Glutamatergic neuron (in vitro differentiated cells): ENCODE measurements at places on chromosomes 16 and 17. TPM values are rescaled to one million over a fixed set of nuclear protein-coding genes. Genes with fewer than 3 reads are reported as not detected.

DNA sequence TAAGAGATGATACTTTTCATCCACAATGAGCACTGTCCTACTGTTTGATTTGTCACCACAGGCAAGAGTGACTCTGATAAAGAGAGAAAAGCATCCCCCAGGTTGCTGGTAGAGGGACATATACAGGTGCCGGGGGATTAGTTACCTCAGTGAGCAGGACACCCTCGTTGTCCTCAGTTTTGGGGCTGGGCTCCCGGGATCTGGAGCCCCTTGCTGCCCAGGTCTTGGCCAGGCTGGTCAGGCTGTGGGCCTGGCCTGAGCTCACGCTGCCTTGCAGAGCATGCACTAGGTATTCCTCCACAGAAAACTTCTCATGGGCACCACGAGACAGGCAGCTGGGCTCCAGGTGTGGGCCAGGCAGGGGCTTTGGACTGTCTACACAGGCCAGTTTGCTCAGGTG, 24.4 kb upstream of the SPATA32 start:
- no peak overlapping the region for H3K4me3 ChIP-seq
- no peaks in the 10 kb centered on the region for H3K36me3 ChIP-seq
- H3K27ac ChIP-seq = no peak overlapping the region

DNA sequence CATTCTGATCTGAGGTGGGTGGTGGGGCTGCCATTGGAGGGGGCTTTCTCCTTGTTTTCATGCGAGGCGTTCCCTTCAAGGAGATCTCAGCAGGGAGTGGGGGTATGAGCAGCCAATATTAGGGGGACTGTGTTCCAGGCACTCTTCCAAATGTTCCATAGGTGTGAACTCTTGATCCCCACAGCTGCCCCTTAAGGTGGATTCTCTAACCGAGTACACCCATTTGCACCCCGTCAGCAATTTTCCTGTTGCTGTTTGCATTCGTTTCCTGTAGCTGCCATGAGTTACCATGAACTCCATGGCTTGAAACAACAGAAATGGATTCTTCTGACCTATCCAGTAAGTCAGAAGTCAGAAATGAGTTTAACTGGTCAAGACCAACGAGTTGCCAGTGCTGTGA, 3.7 kb upstream of the PRR15L start:
- peaks cover 4% of the 10 kb centered on the region for H3K4me1 ChIP-seq
- H3K4me3 ChIP-seq = no peak overlapping the region
- DNase-seq = no peak
- no peak overlapping the region for H3K27ac ChIP-seq
- peaks cover 3% of the 10 kb centered on the region for H3K27me3 ChIP-seq

DNA sequence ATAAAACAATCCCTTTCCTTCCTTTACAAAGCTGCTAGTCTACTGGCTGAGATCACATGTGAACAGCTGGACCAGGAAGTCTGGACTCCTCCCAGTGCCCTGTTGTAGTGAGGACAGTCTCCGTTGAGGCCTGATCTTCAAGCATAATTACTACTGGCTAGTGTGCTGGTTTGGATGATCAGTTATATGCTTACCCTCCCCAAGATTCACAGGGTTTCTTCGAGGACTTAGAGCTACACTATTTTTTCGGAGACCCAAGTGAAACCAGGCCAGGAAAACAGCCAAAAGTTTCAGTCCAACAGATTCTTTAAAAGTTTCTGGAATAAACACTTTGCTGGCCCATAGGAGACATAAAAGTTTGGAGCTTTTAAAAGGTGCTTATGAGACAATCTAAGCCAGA, 194.9 kb upstream of the CDH11 start:
- no peaks in the 10 kb centered on the region for H3K36me3 ChIP-seq
- H3K4me1 ChIP-seq = peaks cover 11% of the 10 kb centered on the region
- H3K27ac ChIP-seq = no peak overlapping the region
- no peak for DNase-seq
- no peak overlapping the region for H3K4me3 ChIP-seq
- peaks cover 1% of the 10 kb centered on the region for H3K27me3 ChIP-seq

GRCh38 chr17:40539711-40540411, 25.4 kb downstream of the CCR7 start:
- H3K27me3 ChIP-seq = peaks cover 8% of the 10 kb centered on the region
- H3K36me3 ChIP-seq = no peaks in the 10 kb centered on the region
- no peak overlapping the region for H3K27ac ChIP-seq
- no peak for DNase-seq

- H3K27me3 ChIP-seq = peaks cover 2% of the 10 kb centered on the region
- peaks cover 2% of the 10 kb centered on the region for H3K4me1 ChIP-seq
- DNase-seq = no peak
- H3K36me3 ChIP-seq = no peaks in the 10 kb centered on the region
- no peak overlapping the region for H3K27ac ChIP-seq
These were observed 6.5 kb downstream of the BMERB1 start for GRCh38 chr16:15440852-15441251.

DNA sequence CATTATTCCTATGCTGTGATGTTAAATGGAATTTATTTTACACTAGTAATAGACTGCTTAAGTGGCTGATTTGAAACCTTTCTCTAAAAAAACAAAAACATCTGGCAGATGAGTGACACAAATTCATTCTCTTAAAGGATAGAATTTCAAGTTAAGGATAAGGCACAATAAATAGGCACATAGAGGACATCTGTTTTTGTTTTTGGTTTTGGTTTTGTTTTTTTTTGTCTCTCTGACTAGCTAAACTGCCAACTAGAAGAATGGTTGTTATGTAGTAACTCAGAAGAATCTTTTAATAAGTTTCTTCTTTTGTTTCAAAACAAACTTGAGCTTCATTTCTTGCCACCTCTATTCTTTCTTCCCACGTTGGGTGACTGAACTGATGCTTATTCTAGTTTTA, 5.1 kb upstream of the VPS4A start:
- DNase-seq = no peak
- H3K27ac ChIP-seq = no peak overlapping the region
- peaks cover 4% of the 10 kb centered on the region for H3K4me1 ChIP-seq

GRCh38 chr16:29030086-29030840, 45.4 kb downstream of the LAT start:
- H3K4me3 ChIP-seq = no peak overlapping the region
- no peak overlapping the region for H3K27ac ChIP-seq
- H3K4me1 ChIP-seq = peaks cover 5% of the 10 kb centered on the region
- peaks cover 2% of the 10 kb centered on the region for H3K27me3 ChIP-seq
- no peak for DNase-seq

DNA sequence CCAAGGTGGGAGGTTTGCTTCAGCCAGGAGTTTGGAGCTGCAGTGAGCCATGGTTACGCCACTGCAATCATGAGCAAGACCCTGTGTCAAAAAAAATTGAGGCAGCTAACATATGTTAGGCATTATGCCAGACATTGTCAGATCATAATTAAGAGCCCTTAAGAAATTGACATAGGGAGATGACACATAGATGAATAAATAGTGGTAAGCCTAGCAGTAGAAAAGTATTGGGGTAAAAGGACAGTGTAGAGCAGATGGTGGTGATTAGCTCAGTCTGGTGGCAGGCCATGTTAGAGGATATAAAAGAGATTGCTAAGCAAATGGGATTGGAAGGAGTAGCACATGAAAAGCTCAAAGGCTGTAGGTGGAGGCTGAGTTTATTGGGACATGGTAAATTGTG, 22.6 kb downstream of the SRCAP start:
- H3K4me1 ChIP-seq = no peaks in the 10 kb centered on the region
- no peak overlapping the region for H3K27ac ChIP-seq
- peaks cover 17% of the 10 kb centered on the region for H3K36me3 ChIP-seq
- no peak overlapping the region for H3K4me3 ChIP-seq
- no peak for DNase-seq
- peaks cover 16% of the 10 kb centered on the region for H3K27me3 ChIP-seq

GRCh38 chr16:87543436-87544191, 50.8 kb upstream of the ZCCHC14 start:
- no peak overlapping the region for H3K4me3 ChIP-seq
- peaks cover 9% of the 10 kb centered on the region for H3K4me1 ChIP-seq
- no peak overlapping the region for H3K27ac ChIP-seq
- peaks cover 7% of the 10 kb centered on the region for H3K36me3 ChIP-seq
- DNase-seq = no peak

GRCh38 chr16:3761375-3762106, 44.2 kb upstream of the TRAP1 start:
- no peaks in the 10 kb centered on the region for H3K36me3 ChIP-seq
- H3K27ac ChIP-seq = peak overlapping the region; percentile 70
- no peaks in the 10 kb centered on the region for H3K27me3 ChIP-seq
- no peak for DNase-seq
- peaks cover 2% of the 10 kb centered on the region for H3K4me1 ChIP-seq
- H3K4me3 ChIP-seq = no peak overlapping the region

GRCh38 chr16:35506898-35507194, 2047.4 kb downstream of the TP53TG3F start:
- H3K27me3 ChIP-seq = no peaks in the 10 kb centered on the region
- H3K27ac ChIP-seq = no peak overlapping the region
- DNase-seq = no peak
- H3K4me3 ChIP-seq = no peak overlapping the region
- no peaks in the 10 kb centered on the region for H3K4me1 ChIP-seq

DNA sequence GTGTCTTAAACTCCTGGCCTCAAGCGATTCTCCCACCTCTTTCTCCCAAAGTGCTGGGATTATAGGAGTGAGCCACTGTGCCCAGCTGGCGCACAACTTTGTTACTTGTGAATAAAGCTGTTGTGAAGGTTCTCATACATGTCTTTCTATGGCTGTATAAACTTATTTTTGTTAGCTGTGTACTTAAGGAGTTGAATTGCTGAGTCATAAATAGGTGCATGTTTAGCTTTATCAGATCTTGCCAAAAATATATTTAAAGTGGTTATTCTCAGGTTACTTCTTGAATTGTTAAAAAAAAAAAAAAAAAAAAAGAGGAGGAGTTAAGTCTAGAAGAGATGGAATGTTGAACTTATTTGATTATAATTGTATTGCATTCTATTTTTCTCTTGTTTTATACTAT, 47.6 kb upstream of the IRX3 start:
- H3K4me3 ChIP-seq = no peak overlapping the region
- H3K27me3 ChIP-seq = peaks cover 5% of the 10 kb centered on the region
- H3K36me3 ChIP-seq = peaks cover 6% of the 10 kb centered on the region
- DNase-seq = no peak

GRCh38 chr16:3814755-3815154, 65.8 kb downstream of the CREBBP start:
- DNase-seq = no peak
- no peaks in the 10 kb centered on the region for H3K36me3 ChIP-seq
- H3K27me3 ChIP-seq = peaks cover 4% of the 10 kb centered on the region
- no peak overlapping the region for H3K4me3 ChIP-seq

- DNase-seq = no peak
- peaks cover 5% of the 10 kb centered on the region for H3K36me3 ChIP-seq
- peaks cover 7% of the 10 kb centered on the region for H3K27me3 ChIP-seq
- no peak overlapping the region for H3K4me3 ChIP-seq
These were observed 10.8 kb downstream of the THRA start for GRCh38 chr17:40073454-40074174.

DNA sequence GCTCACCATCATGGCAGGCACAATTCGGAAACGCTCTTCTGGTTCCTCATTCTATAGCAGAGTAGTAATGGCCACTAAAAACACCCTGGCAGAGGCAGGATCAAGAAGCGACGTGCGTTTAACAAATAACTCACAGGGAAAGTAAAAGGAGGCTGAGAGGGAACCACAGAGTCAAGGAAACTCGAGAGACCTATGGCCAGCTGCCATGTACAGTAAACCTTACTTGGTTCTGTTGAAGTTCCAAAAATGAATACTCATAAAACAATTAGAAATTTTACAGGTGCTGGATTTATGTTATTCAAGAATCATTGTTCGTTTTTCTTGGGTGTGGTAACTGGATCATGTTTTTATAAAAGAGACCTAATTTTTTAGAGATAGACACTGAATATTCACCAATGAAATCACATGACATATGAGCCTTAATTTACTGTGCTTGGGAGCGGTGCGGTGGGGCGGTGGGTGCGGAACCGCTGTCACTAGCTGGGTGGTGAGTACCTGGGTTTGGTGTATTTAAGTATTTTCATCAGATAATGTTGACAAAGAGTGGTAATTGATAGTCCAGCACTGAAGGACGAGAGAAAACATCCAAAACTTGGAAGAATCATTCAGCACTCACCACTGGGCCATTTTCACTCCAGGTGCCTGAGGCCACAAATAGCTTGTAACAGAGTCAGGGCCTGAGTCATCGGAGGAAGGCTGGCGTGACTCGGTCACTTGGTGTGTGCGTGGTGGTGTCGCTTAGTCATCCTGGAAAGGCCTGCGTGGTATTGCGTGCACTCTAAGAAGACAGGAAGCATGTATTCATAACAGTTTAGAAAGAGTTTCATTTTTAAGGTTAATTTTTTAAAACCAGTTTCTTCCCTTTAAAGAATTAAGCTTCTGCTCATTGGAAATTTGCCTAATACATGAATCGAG, 135.4 kb upstream of the CHMP6 start:
- DNase-seq = no peak
- H3K36me3 ChIP-seq = peaks cover 4% of the 10 kb centered on the region

GRCh38 chr16:85033171-85033570, 5.6 kb downstream of the KIAA0513 start:
- DNase-seq = no peak
- H3K4me1 ChIP-seq = peaks cover 39% of the 10 kb centered on the region
- H3K27me3 ChIP-seq = peaks cover 9% of the 10 kb centered on the region
- peak overlapping the region; percentile 50 for H3K27ac ChIP-seq
- H3K4me3 ChIP-seq = peak overlapping the region; percentile 19
- no peaks in the 10 kb centered on the region for H3K36me3 ChIP-seq

GRCh38 chr16:51151435-51151960, 428 bp upstream of the SALL1 start:
- H3K27ac ChIP-seq = no peak overlapping the region
- DNase-seq = peak; percentile 90
- peaks cover 21% of the 10 kb centered on the region for H3K27me3 ChIP-seq
- no peaks in the 10 kb centered on the region for H3K36me3 ChIP-seq
- peak overlapping the region; percentile 90 for H3K4me3 ChIP-seq
- H3K4me1 ChIP-seq = peaks cover 36% of the 10 kb centered on the region

- no peak overlapping the region for H3K27ac ChIP-seq
- peak; percentile 52 for DNase-seq
- H3K4me1 ChIP-seq = no peaks in the 10 kb centered on the region
- no peak overlapping the region for H3K4me3 ChIP-seq
- H3K27me3 ChIP-seq = peaks cover 7% of the 10 kb centered on the region
- H3K36me3 ChIP-seq = peaks cover 5% of the 10 kb centered on the region
These were observed 558 bp downstream of the HSD3B7 start for GRCh38 chr16:30985401-30986128.

GRCh38 chr17:32757963-32758362, 119.0 kb downstream of the MYO1D start:
- no peak for DNase-seq
- no peaks in the 10 kb centered on the region for H3K36me3 ChIP-seq
- no peak overlapping the region for H3K27ac ChIP-seq

DNA sequence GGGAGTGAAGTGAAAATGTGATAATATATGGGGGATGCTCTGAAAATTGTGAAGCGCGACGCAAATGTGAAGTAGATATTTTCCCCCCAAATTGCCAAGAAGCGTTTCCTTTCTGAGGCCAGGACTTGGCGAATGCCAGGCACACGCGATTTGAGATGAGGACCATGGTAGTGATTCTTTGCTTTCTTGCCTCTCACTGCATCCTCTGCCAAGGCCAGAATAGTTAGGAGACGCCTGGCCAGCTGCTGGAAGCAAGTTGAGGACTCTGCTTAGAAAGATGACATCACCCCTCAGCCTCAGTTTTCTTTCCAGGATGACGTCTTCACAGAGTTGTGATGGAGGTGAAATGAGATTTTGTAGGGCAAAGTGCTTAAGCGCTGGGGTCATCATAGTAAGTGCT, 25.9 kb downstream of the PIPOX start:
- H3K4me3 ChIP-seq = no peak overlapping the region
- H3K27ac ChIP-seq = no peak overlapping the region
- H3K27me3 ChIP-seq = peaks cover 13% of the 10 kb centered on the region
- no peaks in the 10 kb centered on the region for H3K36me3 ChIP-seq
- H3K4me1 ChIP-seq = peaks cover 42% of the 10 kb centered on the region

The IGFBP4 gene
- 1.9 TPM for total RNA-seq

The HOXB1 gene
- total RNA-seq = not detected

The PRRT2 gene
- 91.0 TPM for total RNA-seq

The RGS9 gene
- 2.4 TPM for total RNA-seq
